ENCODE measurements at places on chromosomes 5 and 9.

- no peaks in the 10 kb centered on the region for H3K27me3 ChIP-seq
- no peaks in the 10 kb centered on the region for H3K36me3 ChIP-seq
- DNase-seq, result no peak
- no peak overlapping the region for H3K27ac ChIP-seq
These were observed 176.4 kb downstream of the ARRDC3 start for GRCh38 chr5:91206734-91207133.

- peak; percentile 61 for DNase-seq
- peak overlapping the region; percentile 24 for H3K4me3 ChIP-seq
- no peak overlapping the region for H3K27ac ChIP-seq
- H3K4me1 ChIP-seq, result no peaks in the 10 kb centered on the region
These were observed 29.5 kb upstream of the ALDH1B1 start for GRCh38 chr9:38362852-38363588.

DNA sequence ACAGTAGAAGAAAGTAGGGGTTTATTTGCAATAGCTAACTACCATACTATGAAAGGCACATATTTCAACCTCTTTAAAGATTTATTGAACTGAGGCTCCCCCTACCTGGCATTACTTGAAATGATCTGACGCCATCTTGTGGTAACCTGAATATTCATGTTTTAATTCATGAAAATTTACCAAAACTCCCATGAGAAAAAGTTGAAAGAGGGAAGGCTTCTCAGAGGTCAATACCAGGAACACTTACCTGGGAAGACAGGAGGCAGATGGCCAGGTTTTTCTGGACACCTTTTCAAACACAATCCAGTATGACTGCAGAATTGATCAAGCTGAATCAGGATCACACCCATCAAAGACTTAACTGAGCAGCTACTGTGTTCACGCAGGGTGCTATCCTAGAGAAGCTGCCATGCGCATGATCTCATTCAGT is 9.4 kb downstream of the PRELID2 start:
- no peak for DNase-seq
- H3K27me3 ChIP-seq, result no peaks in the 10 kb centered on the region
- no peak overlapping the region for H3K4me3 ChIP-seq
- no peaks in the 10 kb centered on the region for H3K36me3 ChIP-seq

DNA sequence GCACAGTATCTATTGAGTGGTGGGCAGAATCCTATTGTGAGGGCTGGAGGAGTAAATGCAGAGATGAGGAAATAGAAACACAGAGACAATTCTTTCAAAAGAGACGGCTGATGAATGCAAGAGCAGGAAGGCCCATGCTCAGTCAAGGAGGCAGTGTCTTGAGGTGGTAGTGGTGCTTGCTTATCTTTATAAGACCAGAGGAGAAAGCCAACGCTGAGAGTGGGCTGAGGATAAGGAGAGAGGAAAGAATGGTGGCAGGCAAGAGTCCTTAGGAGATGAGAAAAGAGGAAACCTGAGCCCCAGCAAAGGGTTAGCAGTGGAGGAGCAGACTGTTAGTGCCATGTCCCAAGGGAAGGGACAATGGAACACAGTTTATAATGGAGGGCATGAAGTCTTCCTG is 86.0 kb downstream of the SNCAIP start:
- no peak overlapping the region for H3K27ac ChIP-seq
- H3K36me3 ChIP-seq, result no peaks in the 10 kb centered on the region
- no peak overlapping the region for H3K4me3 ChIP-seq
- H3K4me1 ChIP-seq, result no peaks in the 10 kb centered on the region
- DNase-seq, result no peak

GRCh38 chr9:14056316-14056861 is 257.6 kb downstream of the NFIB start:
- no peak overlapping the region for H3K4me3 ChIP-seq
- no peak for DNase-seq
- no peak overlapping the region for H3K27ac ChIP-seq
- no peaks in the 10 kb centered on the region for H3K4me1 ChIP-seq
- no peaks in the 10 kb centered on the region for H3K36me3 ChIP-seq

- no peak overlapping the region for H3K4me3 ChIP-seq
- H3K36me3 ChIP-seq, result no peaks in the 10 kb centered on the region
- no peaks in the 10 kb centered on the region for H3K4me1 ChIP-seq
- no peak for DNase-seq
- no peaks in the 10 kb centered on the region for H3K27me3 ChIP-seq
These were observed 68.9 kb downstream of the LURAP1L start for GRCh38 chr9:12843735-12844134.

DNA sequence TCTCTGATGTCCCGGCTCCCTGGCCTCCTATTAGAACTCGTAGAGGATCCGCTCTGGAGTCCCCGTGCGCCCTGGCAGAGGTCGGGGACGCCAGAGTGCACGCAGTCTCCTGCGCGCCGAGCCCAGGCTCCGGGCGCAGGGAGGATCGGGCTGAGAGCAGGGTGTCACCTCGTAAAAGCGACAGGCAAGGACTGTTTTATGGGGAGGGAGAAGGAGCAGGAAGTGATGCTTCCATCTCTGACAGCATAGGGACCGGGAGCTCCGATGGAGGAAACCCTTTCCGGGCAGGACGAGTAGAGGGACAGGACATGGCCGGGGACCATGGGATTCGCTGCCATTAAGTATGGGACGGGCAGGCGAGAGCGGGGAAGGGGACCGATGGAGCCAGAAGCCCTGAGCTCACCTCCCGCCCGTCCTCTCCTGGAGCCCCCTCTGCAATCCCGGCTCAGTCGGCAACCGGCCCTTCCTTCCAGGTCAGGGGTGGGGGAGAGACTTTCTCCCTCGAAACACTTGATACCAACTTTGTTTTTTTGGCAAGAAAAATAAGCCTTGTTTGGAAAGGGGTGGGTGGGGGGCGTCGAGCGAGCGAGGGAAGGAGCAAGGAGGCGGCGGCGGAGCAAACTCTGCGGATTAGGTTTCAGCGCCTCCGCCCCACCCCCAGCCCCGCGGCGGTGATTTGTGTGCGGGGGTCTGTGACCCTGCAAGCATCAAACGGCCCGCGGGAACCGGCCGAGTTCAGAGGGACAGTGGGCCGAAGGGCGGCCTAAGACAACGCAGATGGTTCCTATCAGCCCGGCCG is 12.6 kb downstream of the LMX1B start:
- H3K27ac ChIP-seq, result no peak overlapping the region
- H3K27me3 ChIP-seq, result peaks cover 87% of the 10 kb centered on the region
- DNase-seq, result no peak
- no peaks in the 10 kb centered on the region for H3K36me3 ChIP-seq
- H3K4me1 ChIP-seq, result peaks cover 31% of the 10 kb centered on the region

GRCh38 chr9:12766357-12766756 is 8.5 kb upstream of the LURAP1L start:
- no peak overlapping the region for H3K4me3 ChIP-seq
- H3K36me3 ChIP-seq, result no peaks in the 10 kb centered on the region
- DNase-seq, result no peak
- H3K4me1 ChIP-seq, result no peaks in the 10 kb centered on the region
- H3K27me3 ChIP-seq, result no peaks in the 10 kb centered on the region
- H3K27ac ChIP-seq, result no peak overlapping the region

DNA sequence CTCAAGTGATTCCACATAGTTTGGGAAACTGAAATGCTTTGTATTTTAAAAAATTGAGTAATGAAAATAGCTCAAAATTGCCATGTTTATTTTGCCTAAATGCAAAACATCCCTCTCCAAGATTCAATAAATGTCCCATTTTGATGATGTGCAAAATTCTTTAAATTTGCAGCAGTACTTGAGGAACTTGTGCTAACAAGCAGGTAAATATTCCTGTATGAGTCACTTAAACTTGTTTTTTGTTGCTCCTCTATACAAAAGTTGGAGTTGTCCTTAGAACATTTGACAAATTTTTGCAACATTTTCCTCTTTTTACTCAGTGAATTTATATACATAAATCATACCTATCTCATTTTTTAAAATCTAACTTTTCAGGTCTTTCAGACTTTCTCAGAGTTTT is 280.2 kb downstream of the CDH12 start:
- no peak overlapping the region for H3K4me3 ChIP-seq
- no peaks in the 10 kb centered on the region for H3K36me3 ChIP-seq
- no peaks in the 10 kb centered on the region for H3K4me1 ChIP-seq
- no peak for DNase-seq

- H3K27me3 ChIP-seq, result no peaks in the 10 kb centered on the region
- H3K36me3 ChIP-seq, result peaks cover 4% of the 10 kb centered on the region
- H3K4me3 ChIP-seq, result no peak overlapping the region
- no peak overlapping the region for H3K27ac ChIP-seq
- DNase-seq, result no peak
These were observed 32.2 kb downstream of the EXD3 start for GRCh38 chr9:137390553-137391410.

GRCh38 chr9:89000973-89001916 is 10.0 kb downstream of the S1PR3 start:
- H3K27ac ChIP-seq, result no peak overlapping the region
- peaks cover 11% of the 10 kb centered on the region for H3K27me3 ChIP-seq
- no peak overlapping the region for H3K4me3 ChIP-seq
- peak; percentile 80 for DNase-seq
- H3K36me3 ChIP-seq, result no peaks in the 10 kb centered on the region

Measured in CD4-positive, alpha-beta T cell (primary cell).